Daoy (cell line): ENCODE measurements at places on chromosomes 4 and X.
A peak's percentile ranks its signal among the peaks of the same experiment; 100 is the strongest.

DNA sequence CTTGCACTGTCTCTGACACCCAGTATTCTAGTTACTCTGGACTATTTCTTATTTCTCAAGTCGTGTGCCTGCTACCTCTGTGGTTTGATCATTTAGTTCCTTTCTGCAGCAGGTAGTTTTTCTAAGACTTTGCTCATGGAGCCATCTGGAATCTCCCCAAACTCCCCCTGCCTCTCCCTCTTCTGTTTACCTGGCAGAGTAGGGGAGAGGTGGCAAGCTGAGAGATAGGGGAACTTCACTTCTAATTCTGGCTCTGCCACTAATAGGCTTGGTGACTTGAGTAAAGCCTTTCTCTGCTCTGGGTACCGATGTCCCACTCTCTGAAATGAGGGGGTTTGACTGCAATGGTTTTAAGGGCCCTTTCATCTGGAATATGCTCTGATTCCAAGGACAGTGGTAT lies 141.3 kb downstream of the CPEB2 start:
- no peak for DNase-seq

DNA sequence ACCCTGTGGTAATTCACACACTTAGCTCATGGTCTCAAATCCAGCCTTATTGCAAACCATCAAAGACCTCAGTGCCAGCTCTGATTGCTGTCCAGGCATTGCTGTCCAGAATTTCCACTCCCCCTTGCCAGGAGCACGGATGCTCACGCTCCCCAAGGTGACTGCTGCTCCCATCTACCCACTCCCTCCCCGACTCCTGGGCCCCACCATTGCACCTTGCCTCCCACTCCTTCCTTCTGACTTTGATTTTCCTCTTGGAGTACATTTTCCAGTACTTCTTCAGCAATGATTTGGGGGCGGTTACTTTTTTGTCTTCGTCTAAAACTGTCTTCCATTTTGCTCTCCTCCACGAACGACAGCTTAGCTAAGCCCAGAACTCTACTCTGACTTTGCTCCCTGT lies 11.5 kb downstream of the ZFYVE28 start:
- no peak for DNase-seq

GRCh38 chr4:182513587-182514291 lies 270.5 kb downstream of the TENM3 start:
- no peak for DNase-seq

DNA sequence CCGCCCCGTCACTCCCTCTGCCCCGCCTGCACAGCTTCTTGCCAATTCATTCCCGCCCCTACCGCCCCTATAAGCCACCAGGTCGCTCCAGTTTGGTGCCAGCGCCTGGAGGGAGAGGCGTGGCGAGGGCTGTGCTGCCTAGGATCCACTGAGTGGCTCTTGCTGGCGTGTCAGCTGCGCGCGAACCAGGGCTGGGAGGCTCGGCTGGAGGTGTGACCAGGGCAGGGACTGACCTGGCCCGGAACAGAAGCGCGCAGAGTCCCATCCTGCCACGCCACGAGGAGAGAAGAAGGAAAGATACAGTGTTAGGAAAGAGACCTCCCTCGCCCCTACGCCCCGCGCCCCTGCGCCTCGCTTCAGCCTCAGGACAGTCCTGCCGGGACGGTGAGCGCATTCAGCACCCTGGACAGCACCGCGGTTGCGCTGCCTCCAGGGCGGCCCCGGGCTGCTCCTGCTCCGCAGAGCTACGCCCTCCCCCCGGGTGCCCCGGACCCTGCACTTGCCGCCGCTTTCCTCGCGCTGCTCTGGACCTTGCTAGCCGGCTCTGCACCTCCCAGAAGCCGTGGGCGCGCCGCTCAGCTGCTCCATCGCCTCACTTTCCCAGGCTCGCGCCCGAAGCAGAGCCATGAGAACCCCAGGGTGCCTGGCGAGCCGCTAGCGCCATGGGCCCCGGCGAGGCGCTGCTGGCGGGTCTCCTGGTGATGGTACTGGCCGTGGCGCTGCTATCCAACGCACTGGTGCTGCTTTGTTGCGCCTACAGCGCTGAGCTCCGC lies at the start of gene GPR78:
TSS of gene GPR78 (plus strand) at position 72 of the 773 bp plus-strand sequence. CDS start at position 663, 591 bp downstream.
- DNase-seq, result peak; percentile 80

- no peak for DNase-seq
These were observed 172.9 kb downstream of the DCLK2 start for GRCh38 chr4:150250998-150251651.

DNA sequence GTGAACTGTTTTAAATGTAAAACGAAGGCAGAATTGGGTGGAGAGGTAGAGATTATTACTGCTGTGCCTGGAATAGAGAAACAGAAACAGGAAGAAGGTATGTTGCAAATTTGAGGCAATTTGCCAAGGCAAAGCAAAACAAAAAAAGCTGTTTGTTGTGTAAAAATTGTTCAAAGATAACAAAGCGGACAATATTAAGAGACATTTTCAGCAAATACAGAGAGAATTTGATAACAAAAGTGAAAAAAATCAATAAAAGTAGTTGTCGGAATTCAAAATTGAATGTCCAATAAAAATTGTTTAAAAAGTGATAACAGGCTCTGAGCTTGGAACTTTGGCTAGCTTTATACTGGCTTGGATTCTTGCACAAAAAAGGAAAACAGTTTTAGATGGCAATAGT lies 14.4 kb upstream of the SMS start:
- no peak for DNase-seq

- no peak for DNase-seq
These were observed 22.0 kb upstream of the EIF4E start for GRCh38 chr4:98950925-98951324.

- DNase-seq, result no peak
These were observed 5.8 kb upstream of the DCLK2 start for GRCh38 chr4:150072471-150072870.

GRCh38 chr4:169922632-169923276 lies 103.4 kb downstream of the MFAP3L start:
- no peak for DNase-seq

GRCh38 chrX:130974323-130974722 lies 71.3 kb upstream of the ENOX2 start:
- peak; percentile 73 for DNase-seq
